ENCODE measurements at places on chromosomes 1 and 21. TPM values are rescaled to one million over a fixed set of nuclear protein-coding genes. Genes with fewer than 3 reads are reported as not detected.

DNA sequence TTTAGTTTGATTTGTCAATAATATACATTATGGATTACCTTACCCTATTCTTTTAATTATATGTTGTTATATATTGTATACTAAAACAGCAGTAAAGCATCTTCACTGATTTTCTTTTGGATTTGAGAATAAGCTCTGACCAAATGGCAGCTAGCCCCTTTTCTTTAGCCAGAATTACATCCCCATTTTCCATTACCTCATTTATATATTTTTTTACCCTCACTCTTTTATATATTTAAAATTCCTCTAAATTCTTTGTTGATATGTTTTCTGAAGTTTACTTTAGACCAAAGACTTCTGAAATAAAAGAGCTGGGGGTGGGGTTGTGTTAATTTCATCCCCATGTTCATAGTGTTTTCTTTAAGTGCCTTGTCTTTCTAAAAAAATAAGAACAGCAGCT lies 24.6 kb downstream of the ANGPTL1 start:
- no peak for DNase-seq

DNA sequence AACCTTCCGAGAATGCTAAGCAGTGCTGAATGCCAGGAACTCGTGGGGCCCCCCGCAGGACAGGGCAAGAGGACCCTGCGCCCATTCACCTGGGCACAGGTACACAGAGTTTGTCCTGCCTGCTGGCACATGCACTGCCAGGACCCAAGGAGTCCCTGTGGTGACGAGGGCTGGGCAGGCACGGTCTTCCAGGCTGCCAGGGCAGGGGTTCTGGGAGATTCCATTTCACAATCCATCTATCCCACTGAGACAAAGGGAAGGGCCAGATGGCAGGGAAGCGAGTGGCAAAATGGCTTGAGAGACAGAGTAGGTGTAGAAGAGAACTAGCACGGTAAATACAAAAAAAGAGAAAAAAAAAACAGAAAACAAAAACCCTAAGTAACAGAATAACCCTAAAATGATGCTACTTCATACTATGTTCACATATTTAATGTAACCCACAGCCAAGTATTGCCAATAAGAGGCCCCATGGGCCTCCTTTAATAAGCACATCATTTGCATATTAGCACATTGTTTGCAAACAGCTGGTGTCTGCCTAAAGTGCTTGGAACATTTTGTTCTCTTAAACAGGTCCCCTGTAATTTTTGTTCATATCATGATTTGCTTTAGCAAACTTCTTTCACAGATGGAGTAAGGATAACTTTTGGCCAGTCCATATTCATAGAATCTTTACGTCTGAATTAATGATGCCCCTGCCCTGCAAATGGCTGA lies 83.8 kb downstream of the STUM start:
- DNase-seq, result no peak

- no peak for DNase-seq
These were observed 146.0 kb downstream of the PEX14 start for GRCh38 chr1:10620776-10621175.

- DNase-seq, result no peak
These were observed 26.5 kb upstream of the SLC35A3 start for GRCh38 chr1:99943223-99943794.

ABCB10 gene
- total RNA-seq, result 23.6 TPM

AHDC1 gene
- 4.3 TPM for total RNA-seq
